ENCODE measurements at places on chromosomes 3 and 15. TPM values are rescaled to one million over a fixed set of nuclear protein-coding genes. Genes with fewer than 3 reads are reported as not detected.

PLA2G4F gene
- not detected for total RNA-seq

PPP2R3A gene
- total RNA-seq = 2.2 TPM

TNNC1 gene
- 0.54 TPM for total RNA-seq

PLA2G4E gene
- not detected for total RNA-seq

TFDP2 gene
- 60.3 TPM for total RNA-seq

All from hematopoietic multipotent progenitor cell (in vitro differentiated cells).